ENCODE measurements at places on chromosomes 13 and 19.

GRCh38 chr19:607301-608154 lies 17.8 kb downstream of the HCN2 start:
- DNase-seq = no peak

DNA sequence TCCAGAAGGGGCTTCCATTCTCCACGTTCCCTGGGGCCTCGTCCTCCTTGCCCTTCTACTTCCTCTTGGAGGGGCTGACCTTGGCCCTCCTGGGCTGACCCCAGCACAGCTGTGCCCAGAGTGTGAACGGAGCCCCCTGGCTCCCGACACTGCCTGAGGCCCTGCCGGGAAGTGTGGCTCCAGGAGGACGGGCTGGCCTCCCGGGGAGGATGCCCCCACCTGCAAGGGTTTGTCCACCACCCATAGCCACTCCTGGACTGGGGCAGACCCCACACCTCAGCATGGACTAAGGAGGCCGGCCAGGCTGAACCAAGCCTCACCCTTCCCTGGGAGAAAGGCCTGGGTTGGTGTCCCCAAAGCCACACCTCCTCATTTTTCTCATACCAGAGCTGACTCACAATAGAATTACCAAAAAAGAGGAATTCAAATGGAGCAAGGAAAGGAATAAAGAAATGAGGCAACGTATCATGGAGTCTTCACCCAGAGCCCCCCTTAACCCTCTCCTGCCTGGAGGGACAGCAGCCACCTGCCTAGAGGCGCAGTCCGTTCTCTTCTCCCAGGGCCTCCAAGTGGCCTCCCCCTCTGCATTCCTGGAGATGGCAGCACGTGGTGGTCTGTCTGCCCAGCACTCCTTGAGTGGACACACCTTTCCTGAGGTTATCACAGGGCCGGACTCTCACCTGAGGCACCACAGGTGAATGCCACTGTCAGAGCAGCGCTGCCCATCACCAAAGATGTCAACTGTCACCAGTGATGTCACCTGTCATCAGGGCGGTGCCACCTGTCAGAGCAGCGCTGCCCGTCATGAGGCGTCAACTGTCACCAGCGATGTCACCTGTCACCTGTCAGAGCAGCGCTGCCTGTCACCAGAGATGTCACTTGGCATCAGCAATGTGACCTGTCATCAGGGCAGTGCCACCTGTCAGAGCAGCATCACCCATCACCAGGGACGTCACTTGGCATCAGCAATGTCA lies 3.1 kb upstream of the C13orf46 start:
- DNase-seq = no peak

- DNase-seq = no peak
These were observed at the start of gene GPR4 for GRCh38 chr19:45601524-45602374. Gene GPR4 (minus strand): TSS chr19:45602212. CDS start chr19:45591866, 10,346 bp downstream.

- DNase-seq = no peak
These were observed 1.3 kb downstream of the RAD23A start for GRCh38 chr19:12946731-12947496.

DNA sequence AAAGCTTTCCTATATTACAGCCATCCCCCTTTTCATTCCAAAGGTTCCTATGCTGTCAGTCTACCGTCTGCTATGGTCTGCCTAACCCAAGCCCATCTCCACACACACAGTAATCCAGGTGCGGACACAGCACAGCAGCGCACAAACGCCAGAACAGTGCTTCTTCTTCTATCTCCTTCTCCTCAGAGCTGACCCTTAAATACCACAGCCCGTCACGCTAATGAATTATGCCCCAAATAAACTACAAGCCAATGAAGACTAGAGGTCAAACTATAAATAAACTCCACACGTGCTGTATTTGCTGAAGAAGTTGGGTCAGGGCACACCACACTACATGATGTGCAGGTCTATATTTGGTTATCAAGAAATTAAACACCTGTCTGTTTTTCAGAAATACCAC lies 71.8 kb downstream of the TBC1D4 start:
- no peak for DNase-seq

- no peak for DNase-seq
These were observed 668.1 kb downstream of the SLITRK5 start for GRCh38 chr13:88339271-88339741.

- no peak for DNase-seq
These were observed 288.5 kb downstream of the IRS2 start for GRCh38 chr13:109497917-109498316.

- DNase-seq = no peak
These were observed 91.3 kb downstream of the KCNRG start for GRCh38 chr13:50106559-50106958.

GRCh38 chr13:78045916-78046315 lies 127.3 kb upstream of the EDNRB start:
- no peak for DNase-seq

DNA sequence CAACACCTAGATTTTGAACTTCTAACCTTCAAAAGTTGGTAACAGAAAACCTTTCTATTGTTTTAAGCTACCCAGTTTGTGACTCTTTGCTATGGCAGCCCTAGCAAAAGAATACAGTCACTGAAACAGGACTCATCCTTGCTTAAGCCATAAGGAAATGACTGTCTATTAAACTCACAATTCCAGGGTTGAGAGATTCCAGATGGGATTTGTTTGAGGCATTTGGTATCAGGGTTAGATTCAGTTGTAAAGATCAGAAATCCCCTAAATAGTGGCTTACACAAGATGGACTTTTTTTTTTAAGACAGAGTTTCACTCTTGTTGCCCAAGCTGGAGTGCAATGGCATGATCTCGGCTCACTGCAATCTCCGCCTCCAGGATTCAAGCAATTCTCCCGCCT lies 41.1 kb upstream of the RGCC start:
- DNase-seq = no peak

DNA sequence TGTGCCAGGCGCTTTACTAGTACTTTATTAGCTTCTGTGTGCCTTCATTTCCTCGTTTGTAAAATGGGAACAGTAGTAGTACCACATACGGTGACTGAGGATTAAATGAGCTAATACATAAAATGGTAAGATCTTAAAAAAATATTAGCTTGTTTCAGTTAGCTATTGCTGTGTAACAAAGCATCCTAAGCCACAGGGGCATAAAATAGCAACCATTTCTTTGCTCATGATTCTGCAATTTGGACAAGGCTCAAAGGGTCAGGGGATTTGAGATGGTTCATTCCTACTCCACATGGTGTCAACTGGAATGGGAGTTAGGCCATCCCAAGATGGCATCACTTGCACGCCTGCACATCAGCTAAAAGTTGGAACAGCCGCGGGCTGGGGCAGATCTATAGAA lies 13.3 kb downstream of the DYRK1B start:
- no peak for DNase-seq

GRCh38 chr13:90792335-90792734 lies 555.2 kb upstream of the MIR17HG start:
- no peak for DNase-seq

- no peak for DNase-seq
These were observed 12.6 kb downstream of the CACNA1A start for GRCh38 chr19:13493516-13494310.

- DNase-seq = no peak
These were observed 31.3 kb upstream of the USE1 start for GRCh38 chr19:17183858-17184321.

GRCh38 chr13:26255115-26255514 lies 1.2 kb downstream of the CDK8 start:
- no peak for DNase-seq

DNA sequence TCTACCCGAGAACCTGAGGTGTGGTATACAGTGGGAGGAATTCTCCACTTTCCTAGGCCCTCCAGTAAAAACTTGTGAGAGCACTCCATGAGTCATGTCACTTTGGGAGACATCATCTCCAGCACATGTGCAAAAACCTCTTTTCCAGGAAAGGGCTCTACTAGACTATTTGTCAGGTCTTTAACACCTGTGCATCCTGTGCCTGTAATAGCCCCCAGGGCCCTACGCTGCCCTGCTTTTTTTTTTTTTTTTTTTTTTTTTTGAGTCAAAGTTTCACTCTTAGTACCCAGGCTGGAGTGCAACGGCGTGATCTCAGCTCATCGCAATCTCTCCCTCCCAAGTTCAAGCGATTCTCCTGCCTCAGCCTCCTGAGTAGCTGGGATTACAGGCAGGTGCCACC lies 1.7 kb upstream of the ERVV-1 start:
- DNase-seq = no peak

DNA sequence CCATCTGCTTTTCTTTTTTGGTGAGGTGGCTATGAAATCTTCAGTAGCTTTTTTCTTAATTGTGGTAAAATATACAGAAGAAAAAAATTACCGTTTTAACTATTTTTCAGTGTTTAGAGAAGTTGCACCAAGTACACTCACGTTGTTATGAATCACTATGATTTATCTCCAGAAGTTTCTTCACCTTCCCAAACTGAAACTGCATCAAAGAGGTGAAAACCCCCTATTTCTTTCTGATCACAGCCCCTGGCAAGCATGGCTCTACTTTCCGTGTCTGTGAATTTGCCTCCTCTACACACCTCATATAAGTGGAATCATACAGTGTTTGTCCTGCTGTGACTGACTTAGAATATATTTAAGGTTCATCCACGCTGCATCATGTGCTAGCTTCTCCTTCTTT lies 15.6 kb upstream of the SIGLEC10 start:
- DNase-seq = no peak

DNA sequence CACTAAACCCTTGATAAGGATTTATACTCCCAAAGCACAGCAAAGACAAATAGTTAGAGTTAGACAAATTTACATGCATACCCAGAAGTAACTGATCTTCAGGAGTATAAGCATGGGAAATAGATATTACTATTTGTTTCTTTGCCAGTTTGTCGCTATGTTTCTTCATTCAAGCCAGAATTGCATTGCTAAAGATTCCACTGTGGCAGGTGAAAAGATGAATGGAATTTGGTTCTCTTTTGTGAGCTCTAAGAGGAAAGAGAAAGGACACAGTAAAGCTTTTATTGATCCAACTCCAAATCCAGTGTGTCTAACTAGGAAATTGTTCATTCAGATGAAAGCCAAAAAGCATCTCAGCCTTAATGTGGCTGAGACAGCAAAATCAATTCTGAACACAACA lies 292.3 kb upstream of the SPRY2 start:
- DNase-seq = peak; percentile 36

DNA sequence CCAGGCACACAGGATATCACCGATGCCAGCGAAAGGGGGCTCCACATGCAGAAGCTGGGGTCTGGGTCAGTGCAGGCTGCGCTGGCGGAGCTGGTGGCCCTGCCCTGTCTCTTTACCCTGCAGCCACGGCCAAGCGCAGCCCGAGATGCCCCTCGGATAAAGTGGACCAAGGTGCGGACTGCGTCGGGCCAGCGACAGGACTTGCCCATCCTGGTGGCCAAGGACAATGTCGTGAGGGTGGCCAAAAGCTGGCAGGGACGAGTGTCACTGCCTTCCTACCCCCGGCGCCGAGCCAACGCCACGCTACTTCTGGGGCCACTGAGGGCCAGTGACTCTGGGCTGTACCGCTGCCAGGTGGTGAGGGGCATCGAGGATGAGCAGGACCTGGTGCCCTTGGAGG lies 7.2 kb downstream of the NCAN start:
- no peak for DNase-seq

- DNase-seq = no peak
These were observed 236.5 kb upstream of the SLC10A2 start for GRCh38 chr13:103302676-103303075.

DNA sequence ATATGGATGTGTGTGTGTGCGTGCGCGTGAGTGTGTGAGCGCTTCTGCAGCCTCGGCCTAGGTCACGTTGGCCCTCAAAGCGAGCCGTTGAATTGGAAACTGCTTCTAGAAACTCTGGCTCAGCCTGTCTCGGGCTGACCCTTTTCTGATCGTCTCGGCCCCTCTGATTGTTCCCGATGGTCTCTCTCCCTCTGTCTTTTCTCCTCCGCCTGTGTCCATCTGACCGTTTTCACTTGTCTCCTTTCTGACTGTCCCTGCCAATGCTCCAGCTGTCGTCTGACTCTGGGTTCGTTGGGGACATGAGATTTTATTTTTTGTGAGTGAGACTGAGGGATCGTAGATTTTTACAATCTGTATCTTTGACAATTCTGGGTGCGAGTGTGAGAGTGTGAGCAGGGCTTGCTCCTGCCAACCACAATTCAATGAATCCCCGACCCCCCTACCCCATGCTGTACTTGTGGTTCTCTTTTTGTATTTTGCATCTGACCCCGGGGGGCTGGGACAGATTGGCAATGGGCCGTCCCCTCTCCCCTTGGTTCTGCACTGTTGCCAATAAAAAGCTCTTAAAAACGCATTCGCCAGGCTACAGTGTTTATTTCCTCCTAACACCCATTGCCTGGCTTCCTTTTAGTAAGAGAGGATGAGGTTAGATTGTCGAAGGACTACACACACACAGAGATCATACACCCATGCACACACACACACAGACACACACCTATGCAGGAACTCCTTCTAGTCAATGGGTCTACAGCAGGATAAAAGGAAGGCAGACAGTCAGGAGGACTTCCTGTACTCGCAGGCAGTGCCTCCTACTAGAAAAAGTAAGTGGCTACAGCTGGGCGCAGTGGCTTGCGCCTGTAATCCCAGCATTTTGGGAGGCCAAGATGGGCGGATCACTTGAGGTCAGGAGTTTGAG lies 7.1 kb downstream of the FOSB start:
- no peak for DNase-seq

DNA sequence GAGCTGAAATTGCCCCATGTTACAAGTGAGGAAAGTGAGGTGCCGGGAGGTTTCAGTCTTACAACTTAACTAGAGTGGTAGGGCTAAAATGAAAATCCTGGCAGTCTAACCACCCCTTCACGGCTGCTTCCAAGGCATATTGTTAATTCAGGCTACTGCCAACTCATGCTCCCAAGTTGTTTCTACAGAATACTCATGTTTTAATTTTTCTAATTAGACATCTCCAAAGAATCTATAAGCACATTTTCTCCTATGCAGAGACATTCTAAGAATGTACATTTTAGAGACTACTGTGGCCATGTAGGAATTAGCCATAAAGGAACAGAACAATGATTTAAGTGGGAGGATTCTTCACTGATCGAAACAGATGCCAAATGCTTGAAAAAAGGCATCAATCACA lies 7.0 kb upstream of the TSC22D1 start:
- no peak for DNase-seq

DNA sequence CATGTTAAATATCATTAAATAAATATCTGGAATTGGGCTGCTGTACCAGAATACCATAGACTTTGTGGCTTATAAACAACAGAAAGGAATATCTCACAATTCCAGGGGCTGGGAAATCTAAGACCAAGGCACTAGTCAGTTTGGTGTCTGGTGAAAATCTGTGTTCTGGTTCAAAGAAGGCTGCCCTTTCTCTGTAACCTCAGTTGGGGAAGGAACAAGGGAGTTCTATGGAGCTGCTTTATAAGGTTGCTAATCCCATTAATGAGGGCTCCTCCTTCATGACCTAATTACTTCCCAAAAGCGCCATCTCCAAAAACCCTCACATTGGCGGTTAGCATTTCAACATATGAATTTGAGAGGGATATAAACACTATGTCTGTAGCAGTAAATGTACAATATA lies 480.9 kb downstream of the GPC5 start:
- DNase-seq = peak; percentile 27
